Stromal cell of bone marrow (primary cell): ENCODE measurements at places on chromosomes 2 and 18.

DNA sequence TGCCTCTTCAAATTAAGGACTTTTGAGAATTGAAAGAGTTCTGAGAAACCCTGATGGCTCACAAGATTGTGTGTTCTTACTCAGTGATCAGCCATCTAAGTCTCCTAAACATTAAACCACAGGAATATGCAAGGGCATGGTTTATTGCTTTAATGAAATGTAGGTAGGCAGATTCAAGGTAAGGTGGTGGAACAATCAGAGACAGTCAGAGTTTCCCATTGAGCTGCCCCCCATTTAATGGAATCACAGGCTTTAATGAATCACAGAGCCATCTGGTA, 107.8 kb upstream of the LRATD1 start:
- no peak for DNase-seq

GRCh38 chr2:66601624-66602023, 166.7 kb downstream of the MEIS1 start:
- DNase-seq, result no peak

GRCh38 chr2:217975626-217976025, 27.2 kb downstream of the TNS1 start:
- no peak for DNase-seq

DNA sequence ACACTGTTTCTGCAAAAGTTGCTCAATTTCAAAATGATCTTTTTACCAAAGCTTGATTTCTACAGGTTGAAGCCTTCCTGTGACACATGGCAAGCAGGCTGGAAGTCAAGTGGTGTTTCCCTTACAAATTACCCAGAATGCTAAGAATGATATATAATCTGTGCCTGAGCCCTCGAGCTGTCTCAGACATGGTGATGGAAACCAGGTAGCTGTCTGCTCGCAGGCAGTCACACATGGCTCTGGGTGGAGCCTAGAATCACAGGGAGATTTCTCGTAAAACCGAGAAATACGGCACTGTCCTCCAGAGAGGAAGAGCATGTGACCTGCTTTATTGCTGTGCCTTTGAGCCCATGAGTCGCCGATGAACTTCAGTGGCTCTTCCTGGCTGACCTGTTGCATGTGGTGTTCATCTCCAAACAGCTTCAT, 392.9 kb downstream of the ZNF521 start:
- DNase-seq, result no peak

DNA sequence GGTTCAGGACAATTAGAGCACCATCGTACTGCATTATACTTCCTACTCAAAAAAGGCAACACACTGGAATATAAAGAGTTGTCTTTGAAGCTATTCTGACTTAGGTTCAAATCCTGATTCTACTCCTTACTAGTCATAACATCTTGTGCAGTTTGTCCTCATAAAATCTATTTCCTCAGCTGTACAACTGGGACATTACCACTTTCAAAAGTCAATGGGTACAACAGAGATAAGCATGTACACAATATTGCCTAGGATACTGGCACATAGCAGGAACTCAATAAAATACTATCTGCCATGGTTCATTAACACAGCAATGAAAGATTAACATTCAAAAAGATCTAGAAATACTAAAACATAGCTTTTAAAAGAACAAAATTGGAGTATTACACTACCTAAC, 11.3 kb downstream of the SOS1 start:
- DNase-seq, result no peak

GRCh38 chr2:40103163-40103562, 324.1 kb upstream of the THUMPD2 start:
- DNase-seq, result peak; percentile 49

DNA sequence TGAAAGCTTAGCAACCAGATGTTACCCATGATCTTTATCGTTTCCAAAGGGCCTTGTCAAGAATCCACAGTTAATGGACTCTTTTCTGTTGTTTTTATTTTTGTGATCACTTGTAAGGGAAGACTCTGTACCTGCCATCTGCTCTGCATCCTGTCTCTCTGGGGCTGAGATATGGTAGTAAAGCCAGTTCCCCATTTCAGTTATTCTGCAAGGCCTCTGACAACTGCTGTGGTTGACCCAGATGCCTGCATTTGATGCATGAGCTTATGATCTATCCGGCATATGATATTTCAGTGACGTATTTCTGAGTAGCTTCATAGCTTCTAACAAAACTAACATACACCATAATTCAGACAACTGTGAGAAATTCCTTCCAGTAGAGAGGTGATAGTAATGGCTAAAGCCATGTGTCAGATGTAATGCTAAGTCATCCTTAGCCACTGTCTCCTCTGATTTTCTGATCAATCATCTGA, 105.1 kb downstream of the TPO start:
- DNase-seq, result no peak

GRCh38 chr2:40725950-40726349, 274.1 kb upstream of the SLC8A1 start:
- no peak for DNase-seq

DNA sequence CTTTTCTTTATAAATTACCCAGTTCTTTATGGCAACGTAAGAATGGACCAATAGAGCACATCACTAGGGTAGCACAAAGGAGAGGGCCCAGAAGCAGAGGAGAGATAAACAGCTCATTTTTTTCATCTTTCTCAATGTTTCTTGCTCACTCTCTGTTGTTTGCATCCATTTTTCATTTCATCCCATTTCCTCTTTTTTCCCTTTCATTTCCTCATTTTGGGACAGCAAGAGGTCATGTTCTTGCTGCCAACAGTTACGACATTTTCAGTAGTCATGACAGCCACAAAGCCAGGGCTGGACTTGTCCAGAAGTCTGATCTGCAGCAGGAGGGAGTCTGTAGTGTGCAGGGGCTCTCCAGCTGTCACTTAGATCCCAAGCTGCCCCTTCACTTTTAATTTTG, 52.7 kb upstream of the CYP1B1 start:
- DNase-seq, result peak; percentile 45

GRCh38 chr18:51068105-51068504, 38.1 kb downstream of the SMAD4 start:
- no peak for DNase-seq

GRCh38 chr2:165113414-165113813, 90.4 kb downstream of the SCN3A start:
- no peak for DNase-seq

- no peak for DNase-seq
Measured at GRCh38 chr2:241540771-241541561, 17.6 kb upstream of the BOK start.

DNA sequence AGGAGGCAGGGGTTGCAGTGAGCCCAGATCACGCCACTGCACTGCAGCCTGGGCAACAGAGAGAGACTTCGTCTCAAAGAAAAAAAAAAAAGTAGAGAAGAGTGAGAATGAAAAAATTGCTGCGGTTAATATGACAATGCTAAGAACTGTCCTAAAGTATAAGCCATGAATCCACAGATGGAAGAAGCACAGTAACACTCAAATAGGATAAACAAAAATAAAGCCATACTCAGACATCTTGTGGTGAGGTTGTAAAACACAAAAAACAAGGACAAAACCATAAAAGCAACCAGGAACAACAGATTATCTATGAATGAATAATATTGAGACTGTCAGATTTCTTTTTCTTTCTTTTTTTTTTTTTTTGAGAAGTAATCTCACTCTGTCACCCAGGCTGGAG, 23.0 kb downstream of the POLR2D start:
- no peak for DNase-seq

- no peak for DNase-seq
Measured at GRCh38 chr2:114717049-114717448, 274.6 kb downstream of the DPP10 start.

- peak; percentile 5 for DNase-seq
Measured at GRCh38 chr2:27378096-27378808, 2.3 kb downstream of the ZNF513 start.

GRCh38 chr2:234463626-234464290, 33.1 kb downstream of the ARL4C start:
- DNase-seq, result no peak

DNA sequence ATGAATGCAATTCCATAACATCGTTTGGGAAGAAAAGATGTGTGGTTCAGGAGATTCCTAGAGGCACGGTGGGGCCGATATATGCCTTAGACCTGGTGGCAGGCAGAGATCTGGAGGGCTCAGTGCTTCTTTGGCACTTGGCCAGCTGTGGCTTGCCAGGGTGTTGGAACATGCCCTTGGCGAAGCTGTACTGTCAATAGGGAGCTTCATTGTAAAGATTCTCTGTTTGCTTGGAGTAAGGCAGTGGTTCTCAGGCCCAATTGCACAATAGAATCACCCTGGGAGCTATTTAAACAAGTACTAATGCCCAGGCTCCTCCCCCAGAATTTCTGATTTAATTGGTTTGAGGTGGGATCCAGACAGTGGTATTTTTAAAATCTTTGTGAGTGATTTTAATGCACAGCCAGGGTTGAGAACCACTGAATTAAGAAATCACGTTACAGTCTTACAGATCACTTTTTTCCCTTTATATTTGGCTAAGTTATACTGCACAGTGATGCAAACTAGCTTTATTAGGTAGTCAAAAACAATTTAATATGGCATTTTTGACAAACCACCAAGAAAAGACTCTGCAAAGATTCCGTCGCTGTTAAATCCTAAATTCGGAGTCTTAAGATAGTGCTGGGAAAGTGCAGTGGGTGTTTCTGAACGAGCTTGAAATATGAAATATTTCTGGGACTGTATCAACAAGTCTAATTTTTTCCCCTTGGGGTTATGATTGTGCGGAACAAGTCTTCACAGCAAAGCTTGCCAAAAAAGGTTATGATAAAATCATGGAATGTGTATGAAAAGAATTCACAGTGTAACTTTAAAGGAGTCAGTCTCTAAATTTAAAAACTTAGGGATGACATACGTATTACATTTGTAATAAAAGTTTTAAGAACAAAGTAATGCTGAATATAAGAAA, 78.0 kb downstream of the CRIM1 start:
- DNase-seq, result peak; percentile 45

DNA sequence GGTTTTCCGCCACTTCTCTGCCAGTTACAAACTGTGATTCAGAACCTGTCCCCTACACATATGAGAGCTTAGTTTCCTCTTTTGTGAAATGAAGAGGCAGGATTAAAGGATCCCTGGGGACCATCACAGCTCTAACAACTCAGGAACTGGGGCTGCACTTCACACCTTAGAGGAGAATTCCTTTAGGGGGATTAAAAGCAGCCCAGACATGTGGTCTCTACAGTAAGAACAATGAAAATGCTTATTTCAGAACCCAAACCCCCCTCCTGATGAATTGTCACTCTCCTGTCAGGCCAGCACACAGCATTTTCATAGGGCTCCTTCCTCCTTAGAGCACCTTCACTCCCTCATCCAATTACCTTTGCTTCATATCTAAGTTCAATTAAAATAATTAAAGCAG, 101.5 kb upstream of the NEDD4L start:
- DNase-seq, result no peak

- DNase-seq, result no peak
Measured at GRCh38 chr2:20484810-20485611, 38.1 kb downstream of the RHOB start.

DNA sequence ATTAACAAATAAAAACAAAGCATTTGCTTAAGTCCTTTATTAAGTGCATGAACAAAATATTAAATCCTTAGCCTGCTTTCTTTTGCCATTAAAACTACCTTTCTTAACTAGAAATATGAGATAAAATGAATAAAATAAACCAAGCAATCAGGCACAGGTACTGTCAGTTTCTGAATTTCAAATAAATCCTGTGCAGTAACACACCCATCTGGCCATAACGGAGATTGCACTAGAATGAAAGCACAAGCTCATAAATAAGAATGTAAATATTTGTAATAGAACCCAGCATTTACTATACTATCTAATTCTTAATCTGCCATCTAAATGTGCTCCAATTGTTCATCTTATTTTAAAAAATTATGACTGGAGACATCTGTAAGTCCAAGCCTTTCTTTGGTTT, 31.9 kb downstream of the PRKRA start:
- DNase-seq, result no peak

DNA sequence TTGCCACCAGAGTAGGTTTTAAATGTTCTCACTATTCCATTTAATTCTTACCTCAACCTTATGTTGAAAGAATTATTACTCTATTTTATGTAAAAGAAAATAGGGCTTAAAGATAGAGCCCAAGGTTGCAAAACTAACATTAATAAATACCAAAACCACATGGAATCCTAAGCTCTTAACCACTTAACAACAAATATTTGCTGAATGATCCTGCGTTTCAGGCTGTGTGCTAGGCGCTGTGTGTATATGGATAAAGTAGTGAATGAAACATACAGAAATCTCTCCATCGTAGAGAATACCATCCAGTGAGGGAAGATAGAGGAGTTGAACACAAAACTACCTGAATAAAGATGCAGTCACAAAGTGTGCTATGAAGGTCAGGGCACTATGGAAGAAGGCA, 485.1 kb downstream of the THSD7B start:
- no peak for DNase-seq

GRCh38 chr2:14330884-14331283, 301.6 kb upstream of the LRATD1 start:
- DNase-seq, result no peak

GRCh38 chr2:65737452-65738011, 305.1 kb upstream of the SPRED2 start:
- no peak for DNase-seq

DNA sequence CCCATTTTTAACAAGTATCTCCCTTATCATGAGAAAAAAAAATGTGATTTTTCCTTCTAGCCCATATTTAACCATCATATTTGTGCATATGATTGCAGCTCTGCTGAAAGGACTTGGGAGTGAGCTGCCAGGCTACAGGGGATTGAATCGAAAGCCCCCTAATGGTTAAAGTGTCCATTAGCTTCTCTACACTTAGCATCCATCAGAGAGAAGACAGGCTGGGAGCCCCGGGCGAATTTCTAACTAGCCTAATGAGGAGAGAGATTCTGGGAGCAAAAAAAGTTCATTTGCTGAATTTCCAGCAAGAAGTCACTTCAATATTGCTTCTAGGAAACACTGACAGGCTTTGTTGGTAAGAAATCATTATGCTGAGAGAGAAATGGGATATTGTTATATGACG, 848.8 kb downstream of the TDRD15 start:
- DNase-seq, result no peak

- DNase-seq, result no peak
Measured at GRCh38 chr2:34523958-34524514, 924.9 kb upstream of the FAM98A start.

DNA sequence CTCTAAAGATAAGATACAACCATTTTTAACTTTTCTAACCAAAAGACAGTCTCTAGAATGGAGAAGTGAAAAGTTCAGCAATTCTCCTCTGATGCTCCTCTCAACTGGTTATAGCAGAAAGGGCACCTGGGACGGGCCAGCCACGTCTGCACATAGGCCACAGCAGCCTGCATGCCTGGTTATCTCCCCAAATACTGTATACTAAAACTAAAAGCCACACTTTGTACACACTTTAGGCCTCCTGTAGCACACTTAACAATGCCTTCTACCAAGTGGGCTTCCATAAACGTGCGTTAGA, 179.1 kb downstream of the ANKRD44 start:
- DNase-seq, result no peak
